ENCODE measurements at places on chromosomes 13 and 19.

DNA sequence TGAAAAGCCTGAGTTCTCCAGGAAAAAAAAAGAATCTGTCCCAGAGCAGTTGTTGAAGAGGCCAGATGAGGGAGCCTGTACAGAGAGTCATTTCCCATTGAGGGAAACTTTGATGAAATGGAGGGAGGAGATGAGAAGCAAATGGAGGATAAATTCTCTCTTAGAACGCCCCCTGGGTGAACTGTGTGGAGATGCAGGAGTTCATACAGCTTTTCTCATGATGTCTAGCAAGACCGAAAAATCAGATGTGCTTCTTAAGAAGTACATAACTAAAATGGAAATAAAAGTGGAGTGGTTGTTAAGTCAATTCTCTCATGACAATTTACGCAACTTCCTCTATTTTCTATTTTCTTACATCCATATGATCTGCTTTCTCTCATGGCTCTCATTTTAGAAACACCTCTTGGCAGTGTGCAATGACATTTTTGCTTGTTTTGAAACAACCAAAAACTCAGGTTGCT lies 1263.1 kb downstream of the PCDH9 start:
- DNase-seq = no peak

- DNase-seq = no peak
These were observed 221.5 kb downstream of the TEX29 start for GRCh38 chr13:111541752-111542529.

- peak; percentile 1 for DNase-seq
These were observed 1422.4 kb upstream of the MIR17HG start for GRCh38 chr13:89925107-89925506.

DNA sequence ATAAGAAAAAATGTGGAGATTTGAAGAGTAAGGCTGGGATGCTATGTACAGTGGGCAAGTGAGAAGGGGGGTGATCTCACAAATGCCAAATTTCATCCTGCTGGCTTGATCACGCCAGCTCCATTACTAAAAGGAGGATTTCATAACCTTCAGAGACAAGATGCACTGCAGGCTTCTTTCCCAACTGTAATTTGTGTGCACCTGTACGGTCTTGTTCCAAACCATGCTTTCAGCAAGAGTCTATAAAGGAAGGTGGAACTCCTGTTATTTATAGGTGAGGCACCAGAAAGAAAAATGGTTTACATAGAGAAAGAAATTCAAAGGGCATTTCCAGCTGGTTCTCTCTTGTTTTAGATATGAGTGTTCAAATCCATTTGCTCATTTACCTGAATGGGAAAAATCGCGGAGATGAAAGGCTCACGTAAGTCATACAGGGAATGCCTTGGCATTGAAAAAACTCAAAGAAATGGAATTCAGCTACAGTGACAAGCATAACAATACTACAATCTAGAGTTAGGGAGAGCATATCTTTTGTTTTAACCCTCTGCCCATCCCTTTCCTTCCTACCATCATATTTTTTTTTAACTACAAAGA lies 13.3 kb downstream of the EFNB2 start:
- no peak for DNase-seq

- DNase-seq = no peak
These were observed 14.0 kb downstream of the ZNF114 start for GRCh38 chr19:48283908-48284307.

- DNase-seq = no peak
These were observed 600 bp downstream of the UBE2S start for GRCh38 chr19:55406826-55407549.

DNA sequence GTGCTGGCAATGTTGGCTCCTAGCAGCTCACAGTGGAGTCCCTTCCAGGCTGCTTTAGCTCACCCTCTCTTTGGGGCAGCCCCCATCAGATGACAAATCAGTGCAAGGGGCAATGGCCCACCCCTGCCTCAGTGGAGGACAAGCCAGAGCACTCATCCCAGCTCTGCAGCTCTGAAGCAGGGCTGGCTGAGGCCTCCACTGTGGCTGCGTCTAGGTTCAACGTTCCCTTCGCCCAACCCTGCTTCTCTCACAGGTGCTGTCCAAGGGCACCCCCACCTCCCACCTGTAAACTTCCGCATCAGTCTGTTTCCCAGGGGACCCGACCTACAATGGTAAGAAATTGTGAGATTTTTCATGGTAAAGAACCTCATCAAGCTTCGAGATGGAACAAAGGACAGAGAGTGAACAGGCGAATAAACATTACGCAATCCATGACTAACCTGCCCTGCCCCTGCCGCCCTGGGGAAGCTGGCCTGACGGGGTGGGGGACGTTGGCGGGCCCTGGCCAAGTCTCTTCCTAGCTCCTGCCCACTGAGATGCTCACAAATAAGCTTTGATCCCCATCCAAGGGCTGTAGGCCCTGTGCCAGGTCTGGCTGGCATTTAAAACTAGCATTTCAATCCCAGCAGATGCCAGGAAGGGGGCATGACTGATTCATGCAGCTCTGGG lies 40.5 kb downstream of the DZIP1 start:
- DNase-seq = no peak

DNA sequence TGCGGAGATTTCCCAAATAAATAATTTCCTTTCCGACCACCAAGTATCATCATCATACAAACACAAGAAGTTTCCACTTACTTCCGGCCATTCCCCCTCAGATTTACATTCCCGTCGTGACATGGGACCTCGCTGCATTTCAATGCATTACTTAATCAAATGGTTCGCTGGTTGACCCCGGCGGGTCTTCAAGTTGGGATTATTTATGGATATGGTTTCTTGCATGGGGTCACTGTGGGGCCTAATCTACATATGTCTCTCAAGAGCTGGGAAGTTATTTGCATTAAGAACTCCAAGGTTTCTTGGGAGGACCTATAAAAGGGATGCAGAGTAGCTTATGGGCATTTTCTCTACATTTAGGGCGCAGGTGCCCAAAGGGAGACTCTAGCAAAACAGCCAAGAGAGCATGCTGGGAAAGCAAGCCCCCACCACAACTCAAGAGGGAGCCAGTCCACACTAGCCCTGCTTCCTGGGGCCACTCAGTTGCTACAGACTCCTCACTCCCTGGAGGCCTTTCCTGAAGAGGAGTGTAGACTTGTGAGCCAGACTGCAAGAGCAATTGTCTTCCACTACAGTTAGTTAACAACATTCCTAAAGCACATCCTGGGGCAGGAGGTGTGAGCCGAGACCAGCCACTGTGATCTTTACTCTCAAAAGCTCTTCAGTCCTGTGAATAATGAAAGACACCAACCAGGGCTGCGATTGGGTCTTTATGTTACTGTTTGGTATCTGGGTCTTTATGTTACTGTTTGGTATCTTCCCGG lies 125.3 kb downstream of the KATNAL1 start:
- DNase-seq = no peak

DNA sequence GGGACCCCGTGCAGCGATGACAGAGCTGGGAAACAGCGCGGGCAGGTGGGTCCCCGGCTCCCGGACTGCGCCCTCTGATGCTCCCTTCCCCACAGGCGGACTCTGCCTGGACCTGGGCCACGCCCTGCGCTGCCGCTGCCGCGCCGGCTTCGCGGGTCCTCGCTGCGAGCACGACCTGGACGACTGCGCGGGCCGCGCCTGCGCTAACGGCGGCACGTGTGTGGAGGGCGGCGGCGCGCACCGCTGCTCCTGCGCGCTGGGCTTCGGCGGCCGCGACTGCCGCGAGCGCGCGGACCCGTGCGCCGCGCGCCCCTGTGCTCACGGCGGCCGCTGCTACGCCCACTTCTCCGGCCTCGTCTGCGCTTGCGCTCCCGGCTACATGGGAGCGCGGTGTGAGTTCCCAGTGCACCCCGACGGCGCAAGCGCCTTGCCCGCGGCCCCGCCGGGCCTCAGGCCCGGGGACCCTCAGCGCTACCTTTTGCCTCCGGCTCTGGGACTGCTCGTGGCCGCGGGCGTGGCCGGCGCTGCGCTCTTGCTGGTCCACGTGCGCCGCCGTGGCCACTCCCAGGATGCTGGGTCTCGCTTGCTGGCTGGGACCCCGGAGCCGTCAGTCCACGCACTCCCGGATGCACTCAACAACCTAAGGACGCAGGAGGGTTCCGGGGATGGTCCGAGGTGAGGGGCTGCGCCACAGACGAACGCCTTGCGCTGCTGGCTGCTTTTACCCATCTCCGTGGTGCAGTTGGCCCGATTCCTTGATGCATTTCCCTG lies 7.8 kb upstream of the SELENOV start:
- DNase-seq = no peak

- DNase-seq = no peak
These were observed 48.3 kb upstream of the ATP12A start for GRCh38 chr13:24631922-24632321.

DNA sequence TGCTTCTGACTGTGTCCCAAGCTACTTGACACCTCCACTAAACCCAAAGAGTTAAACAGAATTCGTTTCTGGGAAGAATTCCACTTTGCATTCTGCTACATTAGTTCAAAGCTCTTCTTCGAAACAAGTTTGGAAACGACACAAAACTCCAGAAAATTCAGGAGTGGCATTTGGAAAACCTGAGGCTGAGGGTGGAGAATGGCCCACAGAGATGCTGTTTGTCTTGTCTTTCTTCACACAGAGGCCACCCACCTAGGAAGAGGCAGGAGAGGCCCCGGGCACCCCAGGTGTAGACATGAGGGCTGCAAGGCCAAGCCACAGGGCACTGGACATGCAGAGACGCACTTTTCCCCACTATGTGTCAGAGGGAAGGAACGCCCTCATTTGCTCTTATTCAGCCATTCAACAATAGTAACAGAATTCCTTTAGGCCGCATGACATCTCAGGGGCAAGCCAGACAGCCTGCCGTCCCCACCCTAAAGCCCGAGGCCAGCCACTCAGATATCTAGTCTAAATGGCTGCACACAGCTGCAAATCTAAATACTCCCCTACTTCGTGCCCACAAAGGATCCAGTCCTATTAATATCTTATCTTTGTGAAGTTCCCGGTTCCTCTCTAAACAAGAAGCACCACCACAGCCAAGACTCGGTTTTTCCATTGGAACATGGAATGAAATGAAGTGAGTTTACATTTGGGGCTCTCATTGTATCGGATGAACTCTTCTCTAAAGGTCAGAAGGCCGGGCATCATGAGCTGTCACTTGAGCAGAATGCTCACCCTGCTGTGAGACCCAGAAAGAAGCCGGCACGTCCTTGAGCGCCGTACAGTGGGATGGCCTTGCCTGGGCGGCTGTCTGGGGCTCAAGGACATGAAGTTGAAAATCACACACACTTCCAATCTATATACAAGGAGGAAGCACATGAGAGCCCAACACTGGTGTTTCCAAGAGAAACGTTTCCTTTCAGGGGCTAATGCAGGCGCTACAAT lies 19.8 kb downstream of the COL4A1 start:
- DNase-seq = no peak

DNA sequence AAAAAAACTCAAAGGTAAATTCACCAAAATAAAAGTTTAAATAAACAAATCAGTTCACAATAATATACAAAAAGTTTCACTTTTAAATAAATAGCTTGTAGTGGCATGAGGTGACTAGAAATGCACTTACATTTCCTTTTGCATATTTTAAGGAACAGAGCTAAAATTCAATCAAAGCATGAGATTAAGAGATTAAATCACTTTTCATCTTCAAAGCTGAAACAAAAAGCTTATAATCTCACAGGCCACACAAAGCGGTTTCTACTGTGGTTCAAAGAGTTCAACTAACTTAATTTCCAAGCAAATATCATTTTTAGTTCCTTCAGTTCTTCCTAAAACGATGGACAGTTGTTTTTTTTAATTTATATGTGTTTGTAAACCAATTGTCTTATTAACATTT lies 38.9 kb downstream of the TSC22D1 start:
- DNase-seq = no peak

DNA sequence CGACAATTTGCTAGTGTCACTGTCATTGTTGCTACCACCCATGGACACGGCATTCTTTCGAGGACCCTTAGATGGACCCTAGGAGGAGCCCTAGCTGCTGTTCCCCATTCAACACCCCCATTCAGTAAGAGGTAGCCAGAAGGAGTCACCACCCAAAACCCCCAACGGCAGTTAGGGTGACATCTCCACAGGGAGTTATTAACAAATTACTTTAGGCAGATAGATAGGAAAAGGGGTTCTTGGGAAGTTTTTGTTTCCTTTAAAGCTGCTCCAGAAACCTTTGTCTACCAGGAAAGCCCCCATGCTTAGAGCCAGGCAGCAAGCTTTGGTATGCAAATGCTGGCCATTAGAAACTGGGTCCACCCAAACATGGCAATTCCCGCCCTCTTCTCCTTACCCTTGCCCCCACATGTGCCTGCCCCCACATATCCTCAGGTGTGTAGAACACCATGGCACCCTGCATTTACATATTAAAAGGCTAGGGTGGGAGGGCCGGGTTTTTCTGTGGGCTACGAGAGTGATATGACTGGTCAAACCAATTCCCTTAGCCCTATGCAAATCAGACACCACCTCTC lies 190.9 kb downstream of the SLITRK6 start:
- DNase-seq = no peak

- DNase-seq = no peak
These were observed 23.5 kb downstream of the NKPD1 start for GRCh38 chr19:45137179-45137761.

GRCh38 chr13:32115066-32115465 lies 83.5 kb downstream of the FRY start:
- DNase-seq = no peak

- DNase-seq = no peak
These were observed 21.0 kb downstream of the TPP2 start for GRCh38 chr13:102617697-102618350.

GRCh38 chr19:35254341-35255297 lies 5.8 kb downstream of the LSR start:
- no peak for DNase-seq

DNA sequence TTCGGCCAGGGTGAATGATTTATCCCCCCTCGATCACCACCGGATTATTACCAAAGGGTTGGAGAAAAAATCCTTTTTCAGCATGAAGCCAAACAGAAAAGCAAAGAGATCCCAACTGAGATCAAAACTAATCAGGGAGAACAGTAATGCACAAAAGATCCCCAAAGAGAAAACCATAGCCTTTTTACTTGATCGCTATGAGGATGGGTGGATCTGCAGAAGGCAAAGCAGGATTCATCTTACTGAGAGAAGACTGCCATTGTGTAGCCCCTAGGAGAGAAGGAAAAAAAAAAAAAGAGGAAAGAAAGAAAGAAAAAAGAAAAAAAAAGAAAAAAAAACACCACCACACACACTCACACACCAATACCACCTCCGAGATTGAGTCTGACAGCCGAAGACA lies at the start of gene FGF14:
Gene FGF14 (minus strand): TSS at position 283 of the 400 bp plus-strand sequence.
- DNase-seq = no peak

DNA sequence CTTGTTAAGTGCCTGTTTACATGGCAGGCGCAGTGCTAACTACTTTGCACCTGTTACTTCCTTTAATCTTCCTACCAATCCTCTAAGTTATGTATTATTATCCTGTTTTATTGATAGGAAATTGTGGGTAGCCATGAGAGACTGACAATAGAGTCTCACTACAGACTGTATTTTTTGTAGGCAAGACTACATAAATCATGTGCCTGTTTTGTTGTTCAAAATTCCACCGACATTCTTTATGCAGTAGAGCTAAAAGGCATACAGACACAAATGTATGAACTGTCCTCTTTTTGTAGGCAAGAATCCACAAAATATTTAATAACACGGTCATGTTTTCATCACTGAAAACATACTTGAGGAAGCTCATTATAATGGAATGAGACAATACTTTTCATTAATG lies 205.5 kb downstream of the NALCN start:
- no peak for DNase-seq

- no peak for DNase-seq
These were observed 21.1 kb downstream of the SOHLH2 start for GRCh38 chr13:36193151-36193855.

Measured in hippocampal formation (tissue), 2 donors.